ENCODE measurements at places on chromosomes 12 and 14. TPM values are rescaled to one million over a fixed set of nuclear protein-coding genes. Genes with fewer than 3 reads are reported as not detected.

DNA sequence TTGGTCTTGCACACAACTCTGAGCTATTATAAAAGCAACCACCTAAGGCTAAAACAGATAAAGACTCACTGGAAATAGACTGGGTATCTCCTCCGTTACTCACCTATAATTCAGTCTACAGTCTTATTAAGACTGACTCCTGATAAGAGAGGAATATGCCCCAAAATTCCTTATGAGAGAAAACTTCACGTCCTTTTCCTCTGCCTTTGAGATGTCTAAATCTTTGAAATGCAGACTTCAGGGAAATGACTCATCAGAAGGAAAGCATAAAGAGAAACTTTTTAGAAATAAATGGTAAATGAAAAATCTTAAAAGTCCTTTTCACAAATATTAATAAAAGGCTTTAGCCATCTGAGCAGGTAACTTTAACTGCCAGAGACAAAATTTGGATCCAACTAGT is 187.5 kb upstream of the RTL1 start:
- H3K27ac ChIP-seq, result no peak overlapping the region
- H3K36me3 ChIP-seq, result no peaks in the 10 kb centered on the region
- no peak for DNase-seq
- peaks cover 11% of the 10 kb centered on the region for H3K27me3 ChIP-seq
- no peak overlapping the region for H3K4me3 ChIP-seq

The SH2B3 gene
- total RNA-seq, result 32.4 TPM

DNA sequence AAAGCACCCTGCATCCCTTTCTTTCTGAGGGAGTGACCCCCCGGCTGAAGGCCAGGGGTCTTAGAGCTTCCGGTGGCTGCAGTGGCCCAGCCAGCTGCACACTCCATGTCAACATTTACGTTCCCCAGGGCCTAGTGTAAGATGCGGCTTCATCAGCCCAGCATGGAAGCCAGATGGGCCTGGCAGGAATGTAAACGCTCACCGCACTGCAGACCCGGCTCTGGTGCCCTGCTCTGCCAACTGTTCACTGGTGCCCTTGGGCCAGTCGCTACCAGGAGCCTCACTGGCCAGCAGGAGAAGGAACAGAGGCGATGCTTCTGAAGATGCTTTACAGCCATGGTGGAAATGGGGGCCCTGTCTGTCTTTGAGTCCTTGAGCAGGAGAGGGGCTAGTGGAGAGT is 8.6 kb upstream of the TMEM119 start:
- H3K4me1 ChIP-seq, result peaks cover 15% of the 10 kb centered on the region
- H3K27me3 ChIP-seq, result no peaks in the 10 kb centered on the region
- peak; percentile 39 for DNase-seq
- H3K4me3 ChIP-seq, result no peak overlapping the region
- no peaks in the 10 kb centered on the region for H3K36me3 ChIP-seq

The ATP5F1B gene
- 308 TPM for total RNA-seq

The SMOC1 gene
- total RNA-seq, result 25.7 TPM

DNA sequence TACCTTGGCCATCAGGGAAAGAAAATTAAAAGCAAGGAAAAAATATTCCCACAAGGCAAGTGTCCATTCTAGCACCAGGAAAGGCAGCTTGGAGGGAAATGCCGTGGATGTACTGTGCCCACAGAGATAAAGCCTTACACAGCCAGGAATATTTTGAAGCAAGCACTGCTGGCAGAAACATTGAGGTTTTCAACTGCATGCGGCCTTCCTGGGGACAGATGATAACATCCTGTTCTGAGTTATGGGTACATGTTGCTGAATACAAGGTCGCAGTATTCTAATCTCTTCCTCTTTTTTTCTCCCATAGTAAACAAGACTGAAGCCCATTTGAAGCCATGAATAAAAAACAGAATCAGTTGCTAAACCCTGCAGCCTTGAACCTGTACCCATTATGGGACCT is 197.1 kb downstream of the BTG1 start:
- no peaks in the 10 kb centered on the region for H3K4me1 ChIP-seq
- no peak overlapping the region for H3K4me3 ChIP-seq
- no peak for DNase-seq

- H3K4me3 ChIP-seq, result no peak overlapping the region
- H3K27me3 ChIP-seq, result peaks cover 5% of the 10 kb centered on the region
- H3K4me1 ChIP-seq, result peaks cover 48% of the 10 kb centered on the region
- H3K27ac ChIP-seq, result peak overlapping the region; percentile 37
Measured at GRCh38 chr14:89428546-89429198, 11.6 kb upstream of the FOXN3 start.

The GPR65 gene
- total RNA-seq, result under 0.01 TPM

GRCh38 chr14:101600891-101601605 is 39.8 kb downstream of the DIO3 start:
- no peak overlapping the region for H3K4me3 ChIP-seq
- H3K27ac ChIP-seq, result no peak overlapping the region
- H3K36me3 ChIP-seq, result no peaks in the 10 kb centered on the region
- no peaks in the 10 kb centered on the region for H3K4me1 ChIP-seq
- peak; percentile 50 for DNase-seq

DNA sequence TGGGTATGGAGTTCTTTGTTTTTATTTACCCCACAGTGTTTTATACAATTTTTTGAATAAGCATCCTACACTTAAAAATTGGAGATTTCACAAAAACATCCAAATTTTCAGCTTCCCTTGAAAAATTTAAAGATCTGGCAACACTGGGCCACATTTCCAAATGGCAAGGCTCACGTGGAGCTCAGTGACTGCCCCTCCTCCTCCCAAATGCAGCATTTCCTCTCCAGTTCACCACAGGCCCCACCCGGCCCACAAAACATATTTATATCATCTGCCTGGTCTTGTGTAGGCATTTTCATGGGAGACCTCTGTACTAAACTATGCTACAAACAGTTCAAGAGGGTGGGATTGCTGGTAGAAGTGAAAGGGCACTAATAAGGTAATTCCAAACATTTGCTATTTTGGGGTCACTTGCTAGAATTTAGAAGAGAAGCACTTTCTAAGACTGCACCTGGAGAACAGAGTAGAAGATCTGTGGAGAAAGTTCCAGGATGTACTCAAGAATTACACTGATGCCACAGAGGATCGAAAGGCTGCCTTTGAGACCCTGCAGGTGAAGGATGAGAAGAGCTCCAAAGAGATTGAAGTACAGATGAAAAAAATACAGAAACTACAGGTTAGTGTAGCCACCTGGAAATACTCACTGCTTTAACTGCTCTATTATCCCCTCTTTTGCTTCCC is 7.3 kb downstream of the FKBP11 start:
- no peaks in the 10 kb centered on the region for H3K27me3 ChIP-seq
- H3K4me1 ChIP-seq, result no peaks in the 10 kb centered on the region
- H3K36me3 ChIP-seq, result peaks cover 14% of the 10 kb centered on the region
- no peak overlapping the region for H3K27ac ChIP-seq
- no peak overlapping the region for H3K4me3 ChIP-seq
- DNase-seq, result no peak

- H3K4me3 ChIP-seq, result no peak overlapping the region
- H3K4me1 ChIP-seq, result peaks cover 6% of the 10 kb centered on the region
Measured at GRCh38 chr14:88481794-88482193, 73.0 kb downstream of the PTPN21 start.

DNA sequence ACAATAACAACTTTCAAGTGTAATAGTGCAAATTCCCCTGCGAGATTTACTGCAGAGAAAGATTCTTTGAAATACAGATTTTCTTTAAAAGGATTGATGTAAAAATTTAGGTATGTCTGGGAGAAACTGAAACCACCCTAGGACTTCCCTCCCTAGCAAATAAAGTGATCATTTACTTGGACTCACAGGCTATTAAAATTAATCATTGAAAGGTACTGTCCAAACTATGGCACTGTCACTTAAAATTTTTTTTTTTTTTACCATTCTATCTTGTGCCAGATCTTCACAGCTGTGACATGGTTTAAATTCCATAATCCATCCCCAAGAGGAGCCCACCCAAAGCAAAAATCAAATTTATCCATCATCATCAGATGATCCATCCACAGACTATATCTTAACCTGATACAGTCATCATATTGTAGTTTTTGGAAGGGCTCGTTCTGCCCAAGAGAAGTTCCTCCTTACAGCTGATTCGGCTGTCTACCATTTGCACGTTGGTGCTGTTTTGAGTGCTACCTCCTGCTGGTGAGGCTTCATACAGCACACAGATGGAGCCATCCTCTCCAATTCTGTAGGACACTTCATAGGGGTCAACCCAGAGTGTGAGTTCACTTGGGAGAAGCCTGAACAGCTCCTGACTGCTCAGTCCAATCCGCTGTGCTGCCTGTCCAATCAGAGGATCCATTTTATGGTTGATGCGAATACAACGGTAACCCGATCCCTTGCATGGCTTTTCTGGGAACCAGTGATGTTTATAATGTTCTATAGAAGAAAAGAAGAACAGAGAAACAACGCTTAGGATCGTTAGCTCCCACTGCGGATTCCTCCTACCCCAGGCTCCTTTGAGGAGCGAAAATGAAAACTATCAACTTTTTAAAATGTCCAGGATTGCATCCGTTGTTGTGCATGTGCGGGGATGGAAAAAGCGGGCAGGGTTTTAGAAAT is 1.7 kb downstream of the BTG1 start:
- peaks cover 39% of the 10 kb centered on the region for H3K4me1 ChIP-seq
- peak overlapping the region; percentile 80 for H3K27ac ChIP-seq
- H3K27me3 ChIP-seq, result no peaks in the 10 kb centered on the region

DNA sequence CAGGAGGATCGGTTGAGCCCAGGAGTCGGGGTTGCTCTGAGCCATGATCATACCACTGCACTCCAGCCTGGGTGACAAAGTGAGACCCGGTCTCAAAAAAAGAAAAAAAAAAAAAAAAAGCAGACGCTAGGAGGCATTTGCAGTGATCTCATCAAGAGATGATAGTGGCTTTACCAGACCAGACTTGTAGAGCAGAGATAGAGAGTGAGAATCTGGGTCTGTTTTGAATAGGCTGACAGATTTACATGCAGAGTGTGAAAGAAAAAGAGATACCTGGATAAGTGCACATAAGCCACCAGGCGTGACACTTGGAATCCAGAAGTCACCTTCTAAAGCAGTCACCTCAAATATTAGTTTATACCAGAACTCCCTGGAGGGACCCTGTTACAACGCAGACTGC is 21.1 kb upstream of the FLRT2 start:
- no peak overlapping the region for H3K4me3 ChIP-seq
- H3K27me3 ChIP-seq, result no peaks in the 10 kb centered on the region
- no peak overlapping the region for H3K27ac ChIP-seq

DNA sequence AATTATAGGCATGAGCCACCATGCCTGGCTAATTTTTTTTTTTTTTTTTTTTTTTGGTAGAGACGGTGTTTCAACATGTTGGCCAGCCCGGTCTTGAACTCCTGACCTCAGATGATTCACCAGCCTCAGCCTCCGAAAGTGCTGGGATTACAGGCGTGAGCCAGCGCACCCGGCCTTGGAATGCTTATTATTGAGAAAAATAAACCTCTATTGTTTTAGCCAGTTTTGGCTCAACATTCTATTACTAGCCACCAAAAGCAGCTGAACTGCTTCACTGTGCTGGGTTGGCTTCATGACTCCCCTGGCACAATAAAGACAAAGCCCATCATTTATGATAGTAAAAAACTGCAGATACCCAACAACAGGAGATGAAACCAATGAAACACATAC is 93.5 kb upstream of the CEP83 start:
- H3K27me3 ChIP-seq, result peaks cover 13% of the 10 kb centered on the region
- H3K4me3 ChIP-seq, result no peak overlapping the region
- peaks cover 11% of the 10 kb centered on the region for H3K4me1 ChIP-seq
- H3K27ac ChIP-seq, result no peak overlapping the region
- peak; percentile 73 for DNase-seq

- no peaks in the 10 kb centered on the region for H3K4me1 ChIP-seq
- DNase-seq, result no peak
- peaks cover 12% of the 10 kb centered on the region for H3K27me3 ChIP-seq
- no peaks in the 10 kb centered on the region for H3K36me3 ChIP-seq
Measured at GRCh38 chr14:91392623-91393303, 24.9 kb downstream of the CCDC88C start.

DNA sequence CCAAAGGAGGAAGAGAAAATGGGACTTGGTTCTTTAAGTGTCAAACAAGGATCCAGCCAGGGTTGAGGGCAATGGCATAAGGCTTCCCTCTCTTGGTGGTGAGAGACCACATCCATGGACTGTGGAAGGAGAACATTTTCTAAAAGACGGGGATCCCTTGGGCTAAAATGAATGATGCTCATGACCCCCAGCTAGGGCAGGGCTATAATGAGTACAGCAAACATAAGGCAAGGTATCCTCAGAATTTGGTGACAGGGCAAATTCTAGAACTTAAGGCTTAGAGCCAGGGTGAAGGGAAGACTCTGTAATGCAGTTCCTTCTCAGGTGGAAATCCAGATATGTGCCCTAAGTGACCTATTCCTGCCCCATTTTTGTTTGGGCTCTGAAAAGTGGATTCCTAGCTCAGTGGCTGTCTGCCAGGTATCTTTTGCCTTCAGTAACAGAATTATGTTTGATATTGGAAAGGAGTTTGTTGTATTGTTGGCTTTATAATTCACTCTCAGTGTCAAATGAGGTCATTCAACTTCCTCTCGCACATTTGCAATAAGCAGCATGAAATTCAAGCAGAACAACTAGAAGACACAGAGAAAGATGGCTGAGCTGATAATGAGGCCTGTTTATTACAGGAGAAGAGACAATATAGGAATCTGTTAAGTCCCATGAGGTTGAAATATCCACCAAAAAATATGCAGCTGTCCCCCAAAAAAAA is 76.8 kb downstream of the DAD1 start:
- peaks cover 11% of the 10 kb centered on the region for H3K4me1 ChIP-seq
- H3K27ac ChIP-seq, result no peak overlapping the region
- H3K27me3 ChIP-seq, result peaks cover 3% of the 10 kb centered on the region
- no peak overlapping the region for H3K4me3 ChIP-seq
- H3K36me3 ChIP-seq, result no peaks in the 10 kb centered on the region
- no peak for DNase-seq

The GUCY2C gene
- not detected for total RNA-seq

- no peak overlapping the region for H3K27ac ChIP-seq
- no peak overlapping the region for H3K4me3 ChIP-seq
- DNase-seq, result no peak
- no peaks in the 10 kb centered on the region for H3K27me3 ChIP-seq
- no peaks in the 10 kb centered on the region for H3K36me3 ChIP-seq
Measured at GRCh38 chr12:85423947-85424346, 143.9 kb downstream of the ALX1 start.

The MOAP1 gene
- total RNA-seq, result 18.3 TPM

The RPL10L gene
- total RNA-seq, result not detected

DNA sequence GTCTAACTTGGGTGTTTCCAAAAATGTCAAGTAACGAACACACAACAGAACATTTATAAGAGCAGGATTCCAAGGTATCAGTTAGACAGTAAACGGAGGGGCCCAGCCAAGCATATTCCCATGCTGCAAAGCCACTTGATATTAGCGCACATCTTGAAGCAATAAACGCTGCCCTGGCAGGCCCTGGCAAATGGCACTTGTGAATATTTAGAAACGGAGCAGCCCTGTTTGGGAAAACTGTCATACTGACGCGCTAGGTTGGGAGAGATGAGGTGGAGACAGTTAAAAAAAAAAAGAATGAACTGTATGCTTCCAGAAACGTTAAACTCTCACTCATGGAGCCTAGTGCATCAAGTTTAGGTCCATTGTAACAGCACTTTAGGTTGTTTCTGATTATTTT is 9.3 kb downstream of the DGLUCY start:
- H3K27ac ChIP-seq, result no peak overlapping the region
- DNase-seq, result no peak
- H3K27me3 ChIP-seq, result no peaks in the 10 kb centered on the region
- H3K36me3 ChIP-seq, result no peaks in the 10 kb centered on the region
- no peak overlapping the region for H3K4me3 ChIP-seq

- peak overlapping the region; percentile 70 for H3K27ac ChIP-seq
- no peaks in the 10 kb centered on the region for H3K36me3 ChIP-seq
- H3K27me3 ChIP-seq, result no peaks in the 10 kb centered on the region
- DNase-seq, result peak; percentile 19
- H3K4me1 ChIP-seq, result peaks cover 34% of the 10 kb centered on the region
Measured at GRCh38 chr12:12804011-12804410, 9.1 kb upstream of the DDX47 start.

The GSC gene
- 9.4 TPM for total RNA-seq

The CACNA1C gene
- total RNA-seq, result 19.2 TPM

All from osteoblast (primary cell).